ENCODE measurements at places on chromosomes 7 and 10.

GRCh38 chr10:4758256-4758655 is 67.8 kb upstream of the AKR1E2 start:
- no peak for DNase-seq

- DNase-seq = no peak
Measured at GRCh38 chr7:142618655-142619351, 130.5 kb upstream of the PRSS1 start.

DNA sequence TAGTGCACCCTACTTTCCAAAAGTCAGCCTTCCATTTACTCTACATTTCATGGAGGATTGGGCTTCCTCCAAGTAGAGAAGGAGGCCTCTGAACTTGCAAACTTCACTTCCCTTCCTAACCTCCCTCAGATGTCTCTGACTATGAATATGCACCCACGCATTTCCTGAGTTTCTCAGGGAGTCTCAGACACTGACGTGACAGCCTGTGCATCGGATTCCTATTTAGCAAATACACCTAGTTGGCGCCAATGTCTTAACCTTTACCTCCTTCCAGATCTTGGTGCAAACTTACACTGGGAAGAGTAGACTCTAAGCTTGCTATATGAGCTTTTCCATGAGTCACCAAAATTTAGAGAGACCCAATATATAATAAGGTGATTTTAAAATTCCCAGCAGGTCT is 920.1 kb upstream of the AUTS2 start:
- DNase-seq = no peak

GRCh38 chr7:80530136-80530535 is 18.3 kb upstream of the GNAT3 start:
- no peak for DNase-seq

- DNase-seq = no peak
Measured at GRCh38 chr7:29332875-29333855, 138.6 kb downstream of the CHN2 start.

DNA sequence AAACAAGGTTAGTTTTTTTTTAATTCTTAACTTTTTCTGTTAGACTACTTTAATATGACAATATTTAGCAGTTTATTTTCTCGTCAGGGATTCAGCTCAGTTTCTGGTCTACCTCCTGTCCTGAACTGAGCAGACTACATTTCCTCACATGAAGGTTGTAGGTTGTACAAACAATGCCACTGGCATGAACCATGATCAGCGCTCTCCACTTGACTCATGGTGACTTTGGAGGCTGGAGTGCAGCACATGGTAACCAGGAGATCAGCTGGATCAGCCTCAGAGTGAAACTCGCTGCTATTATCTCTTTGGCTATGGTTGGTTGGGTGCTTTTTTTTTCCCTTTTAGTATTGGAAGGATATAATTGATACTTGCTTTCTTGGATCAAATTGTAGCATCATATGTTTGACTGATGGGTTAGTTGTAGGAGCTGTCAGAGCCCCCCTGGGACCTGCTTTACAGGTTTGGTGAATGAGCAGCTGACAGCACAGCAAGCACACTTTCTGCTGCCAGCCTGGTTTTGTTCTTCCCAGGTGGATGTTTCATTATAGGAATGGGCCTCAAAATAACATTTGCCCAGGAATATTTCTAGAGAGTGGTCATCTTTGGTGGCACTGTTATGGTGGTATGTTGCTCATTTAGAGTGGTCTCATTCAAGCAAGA is 556.4 kb downstream of the AUTS2 start:
- DNase-seq = no peak
